Skin of body (tissue), 3 donors: ENCODE measurements at places on chromosomes 1 and 21. TPM values are rescaled to one million over a fixed set of nuclear protein-coding genes. Genes with fewer than 3 reads are reported as not detected.

DNA sequence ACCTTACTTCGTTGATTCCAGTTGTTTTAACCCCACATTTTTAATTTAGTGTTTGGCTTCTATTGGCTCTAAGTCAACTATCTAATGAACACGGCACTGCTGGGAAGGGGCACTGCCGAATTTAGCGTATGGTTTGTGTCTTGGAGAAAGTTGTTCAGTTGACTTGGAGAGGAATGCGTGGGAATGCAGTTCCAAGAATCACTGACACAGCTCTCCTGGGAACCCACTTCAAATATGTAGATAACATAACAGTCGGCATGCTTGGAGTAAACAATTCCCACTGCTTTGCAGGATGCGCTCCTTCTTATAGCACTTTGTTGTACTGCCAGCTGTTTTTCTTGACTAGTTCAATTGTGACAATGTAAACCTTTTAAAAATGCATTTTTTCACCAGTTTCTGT, 104.3 kb downstream of the RYR2 start:
- DNase-seq, result peak; percentile 50

The TMPRSS3 gene
- total RNA-seq, result 0.30 TPM

DNA sequence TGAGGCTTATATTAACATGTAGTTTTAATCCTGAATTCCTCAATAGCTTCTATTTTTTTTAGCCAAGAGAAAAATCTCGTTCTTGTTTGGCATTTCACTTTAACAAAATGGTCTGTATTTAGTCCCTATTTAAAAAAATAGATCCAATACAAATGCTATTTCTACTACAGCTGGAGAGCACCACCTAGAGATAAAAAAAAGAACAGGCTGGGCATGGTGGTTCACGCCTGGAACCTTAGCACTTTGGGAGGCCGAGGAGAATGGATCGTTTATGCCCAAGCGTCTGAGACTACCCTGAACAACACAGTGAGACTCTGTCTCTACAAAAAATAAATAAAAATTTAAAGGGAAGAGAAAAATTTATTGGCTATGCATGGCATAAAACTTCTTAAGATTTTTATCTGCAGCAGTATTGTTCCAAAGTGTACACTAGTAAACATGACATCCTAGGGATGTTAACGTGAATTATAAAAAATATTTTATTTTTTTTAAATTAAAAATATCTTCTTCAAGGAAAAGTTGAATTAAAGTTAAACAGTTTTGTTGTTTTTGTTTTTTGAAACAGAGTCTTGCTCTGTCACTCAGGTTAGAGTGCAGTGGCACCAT, 4.4 kb downstream of the ST7L start:
- DNase-seq, result no peak

The TRIM63 gene
- 4.7 TPM for total RNA-seq

The LCE6A gene
- 4.4 TPM for total RNA-seq

GRCh38 chr1:24641646-24642151, 1.4 kb upstream of the SRRM1 start:
- DNase-seq, result no peak

- DNase-seq, result no peak
These were observed 22.9 kb upstream of the FOXE3 start for GRCh38 chr1:47393141-47393540.

DNA sequence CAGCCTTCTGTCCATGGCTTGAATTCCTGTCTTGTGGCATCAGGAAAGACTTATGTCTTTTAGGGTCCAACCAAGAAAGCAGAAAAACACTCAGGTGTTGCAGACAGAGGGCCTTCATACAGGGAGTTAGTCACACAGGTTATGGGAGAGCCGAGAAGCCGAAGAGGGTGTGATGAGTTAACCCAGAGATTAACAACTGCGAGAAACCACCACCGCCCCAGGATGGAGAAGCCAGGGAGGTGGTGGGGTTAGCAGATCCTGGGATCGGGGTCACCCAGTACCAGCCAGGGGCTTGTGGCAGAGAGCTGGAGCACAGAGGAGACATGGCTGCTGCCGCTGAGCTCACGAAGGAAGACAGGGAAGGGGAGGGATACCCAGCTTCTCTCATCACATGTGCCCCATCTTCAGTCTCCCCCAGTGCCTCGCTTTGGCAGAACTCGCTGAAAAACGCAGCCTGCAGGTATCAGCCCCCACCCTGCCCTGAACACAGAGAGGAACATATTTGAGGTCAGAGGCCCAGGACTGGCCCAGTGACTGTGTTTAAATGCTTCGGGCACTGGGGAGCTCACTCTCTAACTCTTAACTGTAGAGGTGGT, 58.7 kb downstream of the RUNX3 start:
- DNase-seq, result no peak

GRCh38 chr1:184617433-184618029, 137.1 kb downstream of the EDEM3 start:
- no peak for DNase-seq

DNA sequence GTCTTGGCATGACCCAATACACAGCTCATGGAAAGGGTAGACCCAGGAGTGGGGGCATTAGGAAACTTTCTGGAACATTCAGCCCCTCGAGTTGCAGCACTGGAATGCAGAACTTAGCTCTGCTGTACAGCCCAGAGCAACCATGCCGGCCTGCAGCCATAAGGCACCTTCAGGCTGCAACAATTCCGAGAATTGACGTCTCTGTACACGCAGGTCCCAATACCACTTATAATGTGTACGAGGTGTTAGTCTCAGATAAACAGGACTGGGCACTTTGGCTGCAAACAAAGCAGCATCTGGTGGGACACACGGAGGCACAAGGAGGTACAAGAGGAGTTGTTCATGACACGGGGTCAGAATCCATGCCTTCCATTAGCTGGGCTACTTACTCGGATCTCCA, 7.9 kb downstream of the CBR1 start:
- DNase-seq, result no peak

GRCh38 chr1:205514211-205515142, 10.0 kb downstream of the CDK18 start:
- DNase-seq, result no peak

The RNU1-3 gene
- total RNA-seq, result 34,682 TPM

DNA sequence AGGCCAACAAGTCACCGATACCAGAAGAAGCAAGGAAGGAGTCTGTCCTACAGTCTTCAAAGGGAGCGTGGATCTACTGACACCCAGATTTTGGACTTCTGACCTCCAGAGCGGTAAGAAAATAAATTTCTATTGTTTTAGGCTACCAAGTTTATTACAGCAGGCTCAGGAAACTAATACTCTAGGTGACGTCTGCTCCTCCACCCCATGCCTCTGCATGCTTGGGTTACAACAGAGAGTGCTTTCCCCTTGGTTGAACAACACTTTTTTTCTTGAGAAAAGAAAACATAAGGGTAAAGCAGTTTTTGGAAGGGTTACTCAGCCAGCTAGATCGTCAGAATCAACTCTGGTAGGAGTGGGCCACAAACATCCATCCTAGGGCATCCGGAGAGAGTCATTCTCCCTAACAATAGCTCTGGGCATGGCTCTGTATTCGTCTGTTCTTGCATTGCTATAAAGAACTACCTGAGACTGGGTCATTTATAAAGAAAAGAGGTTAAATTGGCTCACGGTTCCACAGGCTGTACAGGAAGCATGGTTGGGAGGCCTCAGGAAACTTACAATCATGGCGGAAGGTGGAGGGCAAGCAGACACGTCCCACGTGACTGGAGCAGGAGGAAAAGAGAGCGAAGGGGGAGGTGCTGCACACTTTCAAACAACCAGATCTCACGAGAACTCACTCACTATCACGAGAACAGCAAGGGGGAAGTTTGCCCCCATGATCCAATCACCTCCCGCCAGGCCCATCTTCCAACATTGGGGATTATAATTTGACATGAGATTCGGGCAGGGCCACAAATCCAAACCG, 22.2 kb upstream of the DNAJC11 start:
- DNase-seq, result no peak

DNA sequence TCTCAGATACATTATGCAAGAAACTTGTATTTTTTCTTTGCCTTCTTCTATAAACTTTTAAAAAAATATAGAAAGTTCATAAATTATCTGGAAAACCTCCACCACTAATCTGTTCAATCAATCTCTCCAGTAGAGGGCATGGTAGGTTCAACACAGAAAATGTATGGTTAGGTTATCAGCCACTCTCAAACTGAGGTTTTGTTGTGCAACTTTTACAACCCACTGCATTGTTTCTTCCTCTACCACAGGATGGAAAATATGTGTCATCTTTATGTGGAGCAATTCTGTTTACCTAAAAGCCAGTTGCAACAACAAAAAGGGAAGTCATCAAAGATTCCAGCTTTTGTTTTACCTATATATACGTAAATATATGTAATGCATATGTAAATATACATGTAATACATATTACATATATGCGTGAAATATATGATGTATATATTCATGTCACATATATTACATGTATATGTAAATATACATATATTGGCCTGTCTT, 3.0 kb upstream of the RGS2 start:
- peak; percentile 59 for DNase-seq
